ENCODE measurements at places on chromosomes 3 and 15. TPM values are rescaled to one million over a fixed set of nuclear protein-coding genes. Genes with fewer than 3 reads are reported as not detected.
A peak's percentile ranks its signal among the peaks of the same experiment; 100 is the strongest.

DNA sequence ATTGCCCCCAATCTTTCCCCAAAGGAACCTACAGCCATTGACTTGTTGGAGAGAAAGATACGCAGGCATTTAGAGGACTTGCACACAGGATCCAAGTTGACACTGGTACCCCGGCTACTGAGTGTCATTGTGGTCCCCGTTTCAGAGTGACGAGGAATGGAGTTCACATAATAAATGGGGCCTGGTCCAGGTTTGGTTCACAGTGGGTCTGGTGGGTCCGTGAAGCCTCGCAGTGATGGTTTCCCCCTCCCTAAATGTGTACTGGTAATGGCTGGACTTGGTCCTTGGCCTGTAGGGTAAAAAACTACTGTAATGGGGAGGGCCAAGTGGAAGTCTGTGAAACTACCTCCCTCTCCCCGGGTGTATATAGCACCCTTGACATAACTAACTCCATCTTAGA, 232.1 kb upstream of the LYSMD4 start:
- DNase-seq: no peak
- H3K27me3 ChIP-seq: no peaks in the 10 kb centered on the region
- no peaks in the 10 kb centered on the region for H3K36me3 ChIP-seq
- no peaks in the 10 kb centered on the region for H3K4me1 ChIP-seq
- no peak overlapping the region for H3K27ac ChIP-seq
- H3K4me3 ChIP-seq: no peak overlapping the region

DNA sequence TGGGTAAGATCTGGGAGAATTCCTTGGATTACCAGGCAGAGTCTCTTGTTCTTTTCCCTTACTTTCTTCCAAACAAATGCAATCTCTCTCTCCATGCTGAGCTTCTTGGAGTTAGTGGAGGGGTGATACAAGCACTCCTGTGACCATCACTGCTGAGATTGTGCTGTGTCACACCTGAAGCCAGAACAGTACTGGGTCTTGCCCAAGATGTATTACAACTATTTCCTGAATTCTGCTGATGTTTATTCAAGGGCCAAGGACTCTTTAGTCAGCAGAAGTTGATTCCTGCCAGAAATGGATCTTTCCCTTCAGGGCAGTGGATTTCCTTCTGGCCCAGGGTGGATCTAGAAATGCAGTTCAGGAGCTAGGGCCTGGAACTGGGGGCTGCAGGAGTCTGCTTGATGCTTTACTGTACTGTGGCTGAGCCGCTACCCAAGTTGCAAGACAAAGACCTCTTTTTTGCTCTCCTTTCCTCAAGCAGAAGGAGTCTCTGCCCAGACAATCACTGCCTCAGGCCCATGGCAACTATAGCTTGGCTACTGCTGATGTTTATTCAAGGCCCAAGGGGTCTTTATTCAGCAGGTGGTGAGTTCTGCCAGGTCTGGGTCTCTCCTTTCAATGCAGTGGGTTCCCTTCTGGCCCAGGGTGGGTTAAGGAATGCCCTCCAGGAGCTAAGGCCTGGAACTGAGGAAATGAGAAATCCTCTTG, 98.8 kb downstream of the SH3GL3 start:
- H3K4me1 ChIP-seq: no peaks in the 10 kb centered on the region
- no peak overlapping the region for H3K27ac ChIP-seq
- DNase-seq: no peak
- no peaks in the 10 kb centered on the region for H3K27me3 ChIP-seq

GRCh38 chr3:194852831-194853508, 167.3 kb downstream of the FAM43A start:
- H3K4me1 ChIP-seq: peaks cover 5% of the 10 kb centered on the region
- H3K36me3 ChIP-seq: no peaks in the 10 kb centered on the region
- H3K27ac ChIP-seq: no peak overlapping the region
- no peak for DNase-seq
- no peak overlapping the region for H3K4me3 ChIP-seq

GRCh38 chr3:56833022-56833421, 31.3 kb upstream of the ARHGEF3 start:
- H3K4me1 ChIP-seq: no peaks in the 10 kb centered on the region
- H3K27ac ChIP-seq: no peak overlapping the region
- H3K4me3 ChIP-seq: no peak overlapping the region

DNA sequence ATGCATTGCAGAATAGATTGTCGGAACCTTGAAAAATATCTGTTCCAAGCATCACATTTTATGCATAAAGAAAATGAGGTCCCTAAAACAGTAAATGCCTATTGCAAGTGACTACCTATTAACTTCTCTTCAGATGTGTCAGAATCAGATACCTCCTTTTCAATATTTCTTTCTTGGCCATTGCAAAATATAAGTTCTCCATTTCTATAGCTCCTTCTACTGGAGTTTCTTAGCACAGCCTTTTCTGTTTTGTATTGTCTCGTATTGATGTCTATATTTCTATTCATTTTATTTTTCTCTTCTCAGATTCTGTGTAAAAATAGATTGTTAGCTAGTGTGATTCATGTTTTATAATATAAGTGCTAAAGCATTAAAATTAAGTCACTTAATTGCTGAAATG, 63.4 kb downstream of the PPARG start:
- no peak for DNase-seq
- no peaks in the 10 kb centered on the region for H3K4me1 ChIP-seq
- H3K27ac ChIP-seq: no peak overlapping the region
- no peaks in the 10 kb centered on the region for H3K27me3 ChIP-seq
- no peaks in the 10 kb centered on the region for H3K36me3 ChIP-seq

DNA sequence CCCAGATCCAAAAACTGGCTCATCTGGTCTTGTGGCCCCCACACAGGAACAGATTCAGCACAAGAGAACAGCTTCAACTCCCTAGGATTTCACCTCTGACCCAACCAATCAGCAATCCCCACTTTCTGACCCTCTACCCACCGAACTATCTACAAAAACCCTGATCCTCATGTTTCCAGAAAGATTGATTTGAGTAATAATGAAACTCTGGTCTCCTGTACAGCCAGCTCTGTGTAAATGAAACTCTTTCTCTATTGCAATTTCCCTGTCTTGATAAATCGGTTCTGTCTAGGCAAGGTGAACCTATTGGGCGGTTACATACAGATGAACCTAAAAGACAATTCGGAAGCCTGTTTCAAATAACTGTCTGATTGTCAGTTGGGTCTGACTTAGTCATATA, 847.6 kb upstream of the ALCAM start:
- H3K4me1 ChIP-seq: peaks cover 38% of the 10 kb centered on the region
- no peaks in the 10 kb centered on the region for H3K36me3 ChIP-seq
- no peak overlapping the region for H3K27ac ChIP-seq
- no peak for DNase-seq

The DAZL gene
- total RNA-seq: not detected

- H3K36me3 ChIP-seq: no peaks in the 10 kb centered on the region
- no peaks in the 10 kb centered on the region for H3K27me3 ChIP-seq
- H3K4me1 ChIP-seq: no peaks in the 10 kb centered on the region
- H3K4me3 ChIP-seq: no peak overlapping the region
- no peak overlapping the region for H3K27ac ChIP-seq
- no peak for DNase-seq
These were observed 144.7 kb upstream of the GADL1 start for GRCh38 chr3:31039145-31039544.

DNA sequence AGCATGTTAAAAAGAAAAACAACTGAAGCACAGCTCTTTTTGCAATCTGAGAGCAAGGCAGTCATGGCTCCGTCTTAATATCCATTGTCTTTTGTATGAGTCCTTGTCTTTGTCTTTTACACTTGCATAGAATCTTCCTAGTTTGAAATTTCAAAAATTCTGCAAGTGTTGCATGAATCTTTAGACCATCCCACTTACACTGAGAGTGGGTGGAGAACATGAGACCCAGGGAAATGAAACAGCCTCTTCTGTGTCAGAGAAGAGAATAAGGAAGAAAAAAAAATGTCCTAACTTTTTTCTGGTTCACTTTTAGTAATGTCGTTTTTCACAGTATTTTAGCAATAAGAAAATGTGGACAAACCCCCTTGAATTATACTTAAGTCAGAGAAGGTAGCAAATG, 12.1 kb upstream of the DCLK3 start:
- DNase-seq: no peak
- no peaks in the 10 kb centered on the region for H3K27me3 ChIP-seq
- no peak overlapping the region for H3K4me3 ChIP-seq
- H3K36me3 ChIP-seq: no peaks in the 10 kb centered on the region
- H3K27ac ChIP-seq: no peak overlapping the region

GRCh38 chr15:91941871-91942658, 88.6 kb downstream of the SLCO3A1 start:
- no peak for DNase-seq
- no peak overlapping the region for H3K27ac ChIP-seq
- H3K4me1 ChIP-seq: peaks cover 27% of the 10 kb centered on the region
- no peaks in the 10 kb centered on the region for H3K36me3 ChIP-seq
- no peak overlapping the region for H3K4me3 ChIP-seq

DNA sequence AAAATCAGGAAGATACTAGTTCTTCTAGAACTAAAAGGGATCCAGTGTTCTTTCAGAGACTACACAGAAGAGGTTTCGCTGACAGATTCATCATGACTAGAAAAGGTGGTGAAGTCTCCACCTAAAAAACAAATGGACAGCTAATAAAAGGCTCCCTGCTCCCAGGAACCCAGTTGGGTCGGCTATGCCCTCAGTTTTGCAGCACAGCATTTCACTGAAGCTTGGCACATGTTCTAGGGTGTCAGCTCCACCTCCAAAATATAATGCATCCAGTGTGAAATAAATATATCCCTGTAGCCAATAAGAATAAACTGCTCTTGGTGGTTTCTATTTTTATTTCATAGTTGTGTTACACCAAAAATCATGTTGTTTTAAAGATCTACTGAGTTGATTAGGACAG, 55.0 kb downstream of the ZIC4 start:
- no peak overlapping the region for H3K27ac ChIP-seq
- H3K36me3 ChIP-seq: no peaks in the 10 kb centered on the region
- no peak for DNase-seq
- no peaks in the 10 kb centered on the region for H3K4me1 ChIP-seq

The NDN gene
- 30.6 TPM for total RNA-seq

- H3K4me1 ChIP-seq: peaks cover 13% of the 10 kb centered on the region
- H3K27ac ChIP-seq: no peak overlapping the region
- no peak for DNase-seq
- H3K27me3 ChIP-seq: no peaks in the 10 kb centered on the region
- no peaks in the 10 kb centered on the region for H3K36me3 ChIP-seq
These were observed 601.4 kb downstream of the CADM2 start for GRCh38 chr3:85560088-85560785.

The DPPA2 gene
- not detected for total RNA-seq

The ZNF660 gene
- 3.8 TPM for total RNA-seq

GRCh38 chr3:57029924-57030323, 30.5 kb upstream of the SPATA12 start:
- no peak overlapping the region for H3K27ac ChIP-seq
- no peak overlapping the region for H3K4me3 ChIP-seq
- H3K4me1 ChIP-seq: no peaks in the 10 kb centered on the region
- H3K27me3 ChIP-seq: no peaks in the 10 kb centered on the region
- DNase-seq: no peak

DNA sequence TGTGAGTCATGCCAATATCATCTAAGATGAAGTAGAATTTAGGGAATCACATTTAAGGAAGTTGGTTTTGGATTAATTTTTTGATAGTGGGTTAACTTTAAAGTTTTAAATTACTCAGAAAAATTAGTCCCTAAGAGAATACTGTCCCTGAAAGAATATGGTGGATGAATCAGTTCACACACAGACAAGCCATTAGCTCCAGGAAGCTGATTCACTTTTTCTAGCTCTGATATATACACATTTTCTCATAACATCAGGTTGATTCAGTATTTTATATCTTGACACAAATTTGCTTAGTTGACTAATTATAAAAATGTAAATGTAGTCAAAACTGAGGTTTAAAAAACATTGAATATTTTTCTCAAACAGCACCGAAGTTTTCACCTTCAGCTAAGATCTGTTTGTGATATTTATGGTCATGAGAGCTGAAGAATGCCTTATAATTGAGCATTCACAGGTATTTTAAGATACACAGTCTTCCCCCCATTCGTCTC, 55.1 kb downstream of the MYH15 start:
- no peak overlapping the region for H3K27ac ChIP-seq
- H3K4me1 ChIP-seq: no peaks in the 10 kb centered on the region
- H3K27me3 ChIP-seq: no peaks in the 10 kb centered on the region
- H3K36me3 ChIP-seq: no peaks in the 10 kb centered on the region
- DNase-seq: no peak

- no peak for DNase-seq
- no peaks in the 10 kb centered on the region for H3K27me3 ChIP-seq
- H3K36me3 ChIP-seq: no peaks in the 10 kb centered on the region
These were observed 16.0 kb downstream of the UBE2E2 start for GRCh38 chr3:23219117-23219516.

The SLC51A gene
- total RNA-seq: not detected

- H3K4me3 ChIP-seq: peak overlapping the region; percentile 19
- H3K27me3 ChIP-seq: no peaks in the 10 kb centered on the region
- H3K4me1 ChIP-seq: peaks cover 27% of the 10 kb centered on the region
- no peaks in the 10 kb centered on the region for H3K36me3 ChIP-seq
These were observed 227.5 kb upstream of the COL8A1 start for GRCh38 chr3:99410789-99411311.

The FSIP1 gene
- total RNA-seq: 0.14 TPM

DNA sequence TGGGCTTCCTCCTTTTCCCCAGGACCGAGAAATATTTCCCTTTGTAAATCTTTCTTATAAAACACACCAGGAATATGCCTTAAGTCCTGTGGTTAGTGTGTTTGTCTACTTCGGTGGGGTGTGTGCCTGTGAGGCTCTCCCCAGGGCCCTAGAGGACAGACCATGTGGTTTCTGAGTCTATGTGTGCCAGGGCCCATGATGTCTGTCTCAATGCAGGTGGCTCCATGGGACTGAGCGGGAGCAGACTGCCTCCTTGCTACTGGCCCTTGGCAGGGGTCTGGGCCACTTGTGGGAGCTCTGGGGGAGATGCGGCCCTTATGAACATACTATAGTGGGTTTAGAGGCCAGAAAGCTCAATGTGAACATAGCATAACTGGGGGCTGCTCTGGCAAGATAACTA, 37.6 kb downstream of the SCN5A start:
- no peak for DNase-seq
- H3K36me3 ChIP-seq: no peaks in the 10 kb centered on the region
- no peak overlapping the region for H3K27ac ChIP-seq
- H3K4me3 ChIP-seq: no peak overlapping the region
- H3K27me3 ChIP-seq: no peaks in the 10 kb centered on the region
- H3K4me1 ChIP-seq: no peaks in the 10 kb centered on the region

The SPESP1 gene
- total RNA-seq: 3.3 TPM

- peaks cover 90% of the 10 kb centered on the region for H3K4me1 ChIP-seq
- H3K4me3 ChIP-seq: peak overlapping the region; percentile 51
- H3K27me3 ChIP-seq: no peaks in the 10 kb centered on the region
- H3K36me3 ChIP-seq: no peaks in the 10 kb centered on the region
- peak overlapping the region; percentile 91 for H3K27ac ChIP-seq
These were observed 481.2 kb downstream of the FOXP1 start for GRCh38 chr3:71102111-71102983.

The IGSF11 gene
- total RNA-seq: not detected

The FBXO40 gene
- total RNA-seq: not detected

GRCh38 chr15:65328506-65329287, 24.2 kb downstream of the RNU5B-1 start:
- H3K27me3 ChIP-seq: no peaks in the 10 kb centered on the region
- no peak overlapping the region for H3K27ac ChIP-seq
- no peaks in the 10 kb centered on the region for H3K36me3 ChIP-seq
- H3K4me3 ChIP-seq: no peak overlapping the region
- no peak for DNase-seq

- no peaks in the 10 kb centered on the region for H3K36me3 ChIP-seq
- H3K27ac ChIP-seq: no peak overlapping the region
- no peak for DNase-seq
- peaks cover 4% of the 10 kb centered on the region for H3K4me1 ChIP-seq
These were observed 208.3 kb downstream of the NTRK3 start for GRCh38 chr15:88048237-88048636.

The PTPN9 gene
- 19.6 TPM for total RNA-seq
